Smooth muscle cell of the brain vasculature (primary cell): ENCODE measurements at places on chromosomes 2 and 18.

DNA sequence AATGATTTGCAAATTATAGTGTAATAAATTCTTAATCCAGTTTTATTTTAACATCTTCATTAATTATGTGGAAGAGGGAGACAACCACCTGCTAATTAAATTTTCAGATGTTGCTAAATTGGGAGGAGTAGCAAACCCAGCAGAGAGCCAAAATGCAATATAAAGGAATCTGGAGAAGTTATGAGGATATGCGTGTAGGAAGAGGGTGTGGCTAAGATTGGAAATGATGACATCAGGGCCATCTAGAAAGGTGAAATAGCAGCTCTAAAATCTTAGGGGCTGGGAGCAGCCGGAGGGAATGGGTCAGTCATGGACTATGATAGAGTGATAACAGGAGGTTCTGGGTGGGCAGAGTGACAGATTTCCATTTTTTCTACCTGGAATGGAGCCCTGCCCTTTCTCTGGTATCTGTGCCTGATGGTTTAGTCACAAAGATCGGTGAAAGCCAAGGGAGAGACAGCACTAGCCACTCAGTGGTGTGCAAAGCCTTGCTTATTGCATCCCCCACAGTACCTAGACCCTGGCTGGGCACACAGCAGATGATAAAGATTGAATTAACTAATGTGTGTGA, 379.2 kb upstream of the CELF4 start:
- no peak for DNase-seq

GRCh38 chr2:189164746-189165145, 14.8 kb downstream of the COL5A2 start:
- DNase-seq, result no peak

DNA sequence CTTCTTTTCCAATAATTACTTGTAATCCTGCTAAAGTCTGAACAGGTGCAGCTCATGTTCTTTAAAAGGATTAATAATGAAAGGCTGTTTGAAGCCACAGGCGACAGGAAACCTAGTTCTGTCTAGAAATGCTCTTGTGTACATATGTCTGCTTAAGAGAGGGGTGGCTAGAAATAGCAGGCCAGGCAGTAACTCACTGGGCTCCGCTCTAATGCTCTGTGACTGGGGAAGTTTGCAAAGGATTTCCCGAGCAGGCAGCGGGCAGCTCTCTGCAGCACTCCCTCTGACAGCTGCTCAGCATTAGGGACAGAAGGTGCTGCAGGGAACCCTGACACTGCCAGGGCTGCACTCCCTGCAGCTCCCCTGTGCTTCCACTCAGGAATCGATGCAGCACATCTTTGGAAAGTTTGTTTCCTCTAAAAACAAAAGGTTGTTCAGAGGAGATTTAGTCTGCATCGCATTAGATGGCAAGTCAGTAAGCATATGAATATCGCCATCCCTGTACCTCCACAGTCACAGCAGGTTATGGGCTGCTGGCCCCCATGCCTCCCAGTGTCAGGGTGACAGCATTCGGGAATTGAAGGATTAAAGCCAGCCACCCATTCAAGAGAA, 33.1 kb upstream of the TTC39C start:
- no peak for DNase-seq

DNA sequence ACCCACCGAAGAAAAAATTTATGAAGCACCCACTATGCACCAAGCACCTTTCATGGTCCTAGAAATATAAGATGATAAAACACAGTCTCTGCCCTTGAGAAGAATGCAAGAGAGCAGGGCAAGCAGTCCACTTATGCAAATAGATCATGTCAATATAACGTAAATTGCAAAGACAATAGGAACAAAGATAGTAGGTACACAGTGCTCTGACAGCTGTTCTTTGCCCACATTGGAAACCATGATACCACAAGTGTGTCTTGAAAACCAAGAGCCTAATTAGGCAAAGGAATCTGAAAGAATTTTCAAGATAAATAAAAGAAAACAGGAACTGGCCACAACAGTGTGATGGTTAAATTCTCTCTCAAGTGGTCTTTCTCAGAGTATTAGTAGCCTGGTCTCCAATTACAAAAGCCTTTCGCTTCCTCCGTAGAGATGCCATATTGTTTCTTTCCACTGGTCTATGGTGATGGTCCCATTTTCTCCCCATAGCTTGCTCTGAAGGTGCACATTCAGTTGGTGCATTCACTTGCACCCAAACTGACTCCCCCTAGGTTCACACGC, 108.5 kb downstream of the VWC2L start:
- no peak for DNase-seq

DNA sequence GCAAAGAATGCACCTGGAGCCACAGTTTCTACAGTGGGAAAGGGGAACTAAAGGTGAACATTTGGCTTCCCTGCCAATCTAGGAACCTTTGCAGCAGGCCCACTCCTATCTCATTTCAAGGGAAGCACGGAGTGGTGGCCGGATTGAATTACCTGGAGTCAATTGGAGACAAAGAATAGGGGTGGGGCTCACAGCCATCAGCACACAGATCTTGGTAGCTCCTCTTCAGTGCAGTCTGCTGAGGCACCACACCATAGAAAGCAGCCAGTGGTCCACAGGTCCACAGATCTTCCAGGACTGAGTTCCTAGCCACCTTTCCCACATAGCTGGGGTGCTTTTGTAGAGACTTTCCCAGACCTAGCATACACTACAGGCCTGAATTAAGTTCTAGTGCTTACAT, 43.5 kb upstream of the NXPH2 start:
- DNase-seq, result no peak

GRCh38 chr2:73780237-73780582, 307 bp upstream of the DUSP11 start:
- DNase-seq, result no peak

DNA sequence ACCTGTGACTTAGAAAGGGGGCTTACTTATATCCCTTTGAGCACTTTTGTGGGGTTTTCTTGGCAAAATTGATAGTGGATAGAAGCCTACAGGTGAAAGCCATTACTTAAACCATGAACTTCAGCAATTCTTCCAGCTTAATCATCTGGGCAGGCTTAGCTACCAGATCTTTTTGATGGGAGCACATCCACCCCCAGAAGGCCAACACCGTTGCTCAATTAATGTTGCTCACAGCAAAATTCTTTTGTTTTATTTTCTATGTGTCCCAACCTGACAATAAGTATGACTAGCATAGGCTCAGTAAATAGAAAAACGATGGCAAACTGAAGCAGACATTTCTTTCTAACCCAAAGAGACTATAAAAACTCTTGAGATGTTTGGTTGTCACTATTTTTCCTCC, 269.4 kb upstream of the TCF4 start:
- no peak for DNase-seq

DNA sequence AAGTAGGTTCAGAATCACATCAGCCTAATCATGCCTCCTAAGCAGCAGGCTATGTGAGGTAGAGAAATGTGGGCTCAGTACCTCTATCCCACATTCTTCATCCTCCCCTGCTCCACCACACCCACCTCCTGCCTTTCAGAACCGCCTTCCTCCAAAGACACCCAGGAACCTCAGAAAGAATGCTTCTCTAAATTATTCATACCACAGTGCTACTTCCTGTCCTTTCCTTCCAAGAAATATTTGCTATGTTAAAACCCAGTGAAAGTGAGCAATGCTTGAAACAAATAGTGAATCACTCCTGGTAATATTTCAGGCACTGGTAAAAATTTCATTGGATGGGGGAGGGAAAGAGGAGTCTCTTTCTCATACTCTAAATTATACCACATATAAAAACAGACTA, 24.0 kb upstream of the CREB1 start:
- DNase-seq, result no peak

DNA sequence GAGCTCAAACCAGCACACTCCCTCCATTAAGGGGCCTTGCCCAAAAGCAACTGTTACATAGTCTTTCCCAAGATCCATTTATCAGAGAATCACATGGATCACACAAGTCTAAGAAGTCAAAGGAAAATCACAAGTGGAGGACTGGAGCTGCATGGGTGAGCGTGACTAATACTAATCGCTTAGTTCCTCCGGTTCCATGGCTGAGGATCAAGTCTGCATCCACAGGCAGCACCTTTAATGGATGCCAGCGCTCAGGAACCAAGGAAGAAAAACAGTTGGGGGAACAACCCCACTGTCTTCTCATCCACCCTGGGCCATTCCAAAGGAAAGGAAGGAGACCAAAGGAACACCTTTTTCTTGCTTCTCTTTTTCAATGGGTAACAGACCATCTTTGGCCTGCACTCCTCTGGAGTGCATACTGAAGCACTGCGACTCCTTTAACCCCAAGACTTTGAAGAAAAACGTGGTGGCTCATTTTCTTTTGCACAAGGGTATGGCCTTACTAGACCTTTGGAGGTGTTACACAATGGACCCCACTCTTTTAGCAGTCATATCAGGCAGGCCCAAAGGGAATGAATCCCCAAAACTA, 9.2 kb upstream of the WDR33 start:
- no peak for DNase-seq

DNA sequence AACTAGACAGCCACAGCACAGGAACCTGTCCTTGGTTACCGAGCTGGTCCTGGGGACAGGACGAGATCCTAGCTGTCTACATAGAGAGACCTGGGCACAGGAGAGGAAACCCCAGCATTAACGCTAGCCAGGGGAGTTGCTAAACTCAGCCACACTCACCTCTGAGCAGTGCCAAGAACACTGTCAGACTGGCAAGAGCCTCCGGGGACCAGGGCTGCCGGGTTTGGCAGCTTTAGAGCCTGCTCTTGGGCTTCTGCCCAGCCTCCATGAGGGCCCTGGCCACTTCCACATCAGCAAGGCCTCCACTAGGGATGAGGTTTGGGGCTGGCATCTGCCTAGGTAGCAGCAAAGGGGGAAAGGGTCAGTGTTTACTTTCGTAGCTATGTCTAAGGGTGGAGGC, 6.7 kb downstream of the TMBIM1 start:
- no peak for DNase-seq

GRCh38 chr2:234483568-234484251, 13.2 kb downstream of the ARL4C start:
- DNase-seq, result no peak

GRCh38 chr2:120044336-120044735, 31.5 kb downstream of the EPB41L5 start:
- no peak for DNase-seq

DNA sequence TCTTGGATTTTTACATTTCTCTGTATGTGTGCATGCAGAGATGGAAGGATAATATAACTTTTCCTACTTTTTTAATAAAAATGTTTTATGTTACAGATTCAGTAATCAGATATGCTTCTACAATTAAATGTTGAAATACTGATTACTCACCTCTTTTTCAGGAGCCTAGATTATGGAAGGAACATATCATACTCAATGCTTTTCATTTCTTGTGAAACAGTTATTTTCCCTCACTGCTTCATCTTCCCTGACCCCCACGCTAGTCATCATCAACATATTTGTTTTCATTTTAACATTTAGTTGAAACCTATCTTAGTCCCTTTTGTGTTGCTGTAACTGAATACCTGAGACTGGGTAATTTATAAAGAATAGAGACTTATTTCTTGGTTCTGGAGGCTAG, 190.7 kb downstream of the WDR7 start:
- no peak for DNase-seq

DNA sequence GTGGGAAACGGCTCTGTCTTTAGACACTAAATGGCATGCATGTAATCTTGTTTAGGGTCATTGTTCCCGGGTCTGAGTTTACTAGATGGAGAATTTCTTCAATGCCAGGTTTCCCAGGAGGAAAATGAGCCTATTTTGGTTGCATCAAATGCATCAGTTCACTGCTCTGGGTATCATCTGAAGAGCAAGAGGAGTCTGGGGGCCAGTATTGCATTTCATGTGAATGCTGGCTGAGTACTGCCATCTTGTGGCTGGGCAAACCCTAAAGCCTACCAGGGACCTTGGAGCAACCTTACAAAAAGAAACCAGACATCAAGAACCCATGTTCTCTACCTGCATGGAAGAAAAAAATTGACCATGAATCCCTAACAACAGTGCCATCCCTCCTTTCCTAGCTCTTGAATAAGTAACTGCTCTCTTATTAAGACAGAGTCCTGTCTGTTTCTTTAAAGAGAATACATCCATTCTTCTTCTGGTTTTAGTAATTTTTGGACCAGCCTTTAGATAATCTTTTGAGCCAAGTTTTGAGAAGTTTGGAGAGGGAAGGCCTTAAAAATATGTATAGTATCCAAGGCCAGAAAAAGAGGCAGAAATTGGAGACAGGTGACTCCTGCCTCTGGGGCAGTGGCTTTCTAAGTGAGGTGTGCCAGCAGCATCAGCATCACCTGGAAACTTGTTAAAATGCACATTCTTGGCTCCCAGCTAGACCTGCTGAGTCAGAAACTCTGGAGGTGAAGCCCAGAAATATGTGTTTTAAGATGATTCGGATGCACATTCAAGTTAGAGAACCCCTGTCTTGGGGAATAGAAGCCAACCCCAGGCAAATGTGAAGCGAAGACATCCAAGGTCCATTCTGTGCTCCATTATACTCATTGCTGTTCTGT, 261.0 kb upstream of the CXCR4 start:
- no peak for DNase-seq

DNA sequence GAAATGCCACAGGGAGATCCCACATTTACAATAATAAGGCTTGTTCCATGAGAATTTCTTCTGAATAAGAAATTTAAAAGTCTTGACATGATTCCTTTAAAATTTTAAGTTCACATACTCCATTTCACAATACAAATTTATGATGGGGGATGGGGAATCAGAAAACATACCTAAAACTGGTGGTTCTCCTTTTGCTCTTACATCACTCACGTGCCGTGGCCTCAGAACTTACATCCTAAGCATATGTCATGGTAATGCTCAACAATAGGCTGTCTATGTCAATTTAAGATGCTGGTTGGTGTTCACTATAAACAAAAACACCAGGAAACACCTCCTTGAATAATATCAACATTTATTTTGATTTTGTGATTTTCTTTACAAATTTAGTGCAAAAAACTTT, 12.8 kb downstream of the UPP2 start:
- no peak for DNase-seq

DNA sequence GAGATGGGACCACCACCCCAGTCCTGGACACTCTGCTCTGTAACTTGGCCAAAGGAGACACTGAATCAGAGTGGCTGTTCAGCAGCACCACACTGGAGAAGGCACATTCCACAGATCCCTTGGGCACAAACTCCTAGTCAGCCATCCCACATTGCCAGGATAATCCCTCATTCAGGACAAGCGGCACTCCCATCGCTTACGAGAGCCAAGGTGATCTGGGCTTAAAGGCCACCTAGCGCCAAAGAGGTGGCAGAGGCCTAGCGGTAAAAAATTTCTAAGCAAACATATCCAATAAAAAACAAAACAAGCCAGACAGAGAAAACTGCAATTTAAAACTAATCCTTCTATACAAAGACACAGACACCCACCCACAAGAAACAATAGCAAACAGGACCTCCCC, 62.2 kb downstream of the EPB41L3 start:
- DNase-seq, result no peak

- no peak for DNase-seq
Observed at GRCh38 chr2:10482913-10483312, 34.8 kb upstream of the ODC1 start.

GRCh38 chr2:47129191-47129706, 25.9 kb downstream of the STPG4 start:
- DNase-seq, result no peak
